Tibial nerve (tissue), 4 donors: ENCODE measurements at places on chromosomes 7 and 10.

DNA sequence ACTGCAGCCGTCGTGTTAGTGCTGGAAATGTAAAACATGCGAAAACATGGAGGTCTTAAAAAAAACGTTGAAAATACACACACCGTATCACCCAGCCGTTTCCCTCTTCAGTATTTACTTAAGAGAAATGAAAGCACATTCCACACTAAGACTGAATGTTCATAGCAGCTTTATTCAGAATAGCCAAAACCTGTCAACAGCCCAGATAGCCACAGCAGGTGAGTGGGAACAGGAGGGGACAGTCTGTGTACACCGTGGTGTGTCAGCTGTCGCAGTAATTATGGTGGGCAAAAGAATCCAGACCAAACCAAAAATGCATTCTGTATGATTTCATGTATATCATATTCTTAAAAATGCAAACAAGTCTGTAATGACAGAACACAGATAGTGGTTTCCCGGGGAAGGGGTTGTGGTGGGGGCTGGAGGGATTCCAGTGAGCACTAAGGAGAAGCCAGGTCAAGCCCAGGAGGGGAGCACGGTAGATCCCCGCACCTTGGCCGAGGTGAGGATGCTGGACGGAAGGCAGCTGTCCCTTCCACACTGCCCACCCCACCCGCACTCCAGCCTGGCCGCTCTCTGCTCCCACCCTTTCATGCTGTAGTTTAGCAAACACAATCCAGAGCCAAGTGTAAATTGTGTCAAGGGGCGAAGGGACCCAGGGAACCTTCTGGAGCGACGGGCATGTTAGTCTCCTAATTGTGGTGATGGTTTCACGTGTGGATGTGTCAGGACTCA lies 123.6 kb downstream of the NKX6-2 start:
- no peak for DNase-seq

GRCh38 chr10:98062424-98062823 lies 32.0 kb upstream of the CRTAC1 start:
- DNase-seq: no peak

DNA sequence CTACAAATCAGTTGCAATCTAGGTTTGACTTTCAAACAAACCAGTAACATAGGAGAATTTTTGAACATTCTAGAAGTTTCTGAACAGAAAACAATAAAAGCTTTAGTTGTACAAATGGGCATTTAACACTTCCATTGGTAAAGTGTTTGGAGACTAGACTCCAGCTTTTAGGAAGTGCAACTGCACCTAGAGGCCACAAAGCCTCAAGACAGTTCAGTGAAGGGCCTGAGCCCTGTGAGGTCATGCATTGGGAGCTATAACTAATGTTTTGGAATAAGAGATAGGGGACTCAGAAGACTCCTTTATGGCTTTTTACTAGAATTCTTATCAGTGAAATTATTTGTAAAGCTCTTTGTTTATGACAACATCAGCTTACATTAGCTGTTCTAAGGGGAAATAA lies 3.0 kb upstream of the EPHB6 start:
- no peak for DNase-seq

DNA sequence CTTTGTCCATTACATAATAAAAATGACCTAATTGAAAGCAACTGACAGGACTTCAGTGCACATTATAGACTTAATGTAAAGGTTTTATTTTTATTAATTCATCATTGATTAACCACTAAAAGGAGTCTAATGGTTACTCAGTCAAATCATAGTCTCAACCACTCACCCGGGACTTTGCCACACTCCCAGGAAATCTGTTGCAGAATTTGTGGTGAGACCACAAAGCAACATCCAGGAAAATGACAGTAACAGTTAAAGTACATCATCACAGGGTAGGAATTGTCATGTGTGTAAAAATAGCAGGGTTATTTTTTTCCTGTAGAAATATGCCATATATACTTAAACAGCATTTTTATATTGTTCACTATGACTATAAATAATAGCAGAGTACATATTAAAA lies 6.3 kb upstream of the HGF start:
- DNase-seq: no peak

- no peak for DNase-seq
Observed at GRCh38 chr10:17644485-17644943, 563 bp downstream of the STAM start.

- DNase-seq: no peak
Observed at GRCh38 chr10:75187961-75188426, 22.6 kb upstream of the VDAC2 start.

GRCh38 chr7:24255139-24255538 lies 28.9 kb upstream of the NPY start:
- DNase-seq: no peak
